ENCODE measurements at places on chromosomes 12 and 14. TPM values are rescaled to one million over a fixed set of nuclear protein-coding genes. Genes with fewer than 3 reads are reported as not detected.

HOXC5 gene
- total RNA-seq: under 0.01 TPM

BICDL1 gene
- 0.38 TPM for total RNA-seq

ERBB3 gene
- total RNA-seq: 0.38 TPM

DICER1 gene
- total RNA-seq: 24.0 TPM

KRT74 gene
- total RNA-seq: not detected

AICDA gene
- total RNA-seq: not detected

RBMS2 gene
- total RNA-seq: 13.0 TPM

TEX52 gene
- total RNA-seq: not detected

MAP1LC3B2 gene
- total RNA-seq: 0.28 TPM

SUPT16H gene
- 143 TPM for total RNA-seq

SMIM41 gene
- total RNA-seq: not detected

MLH3 gene
- total RNA-seq: 39.2 TPM

EML5 gene
- under 0.01 TPM for total RNA-seq

UNC119B gene
- total RNA-seq: 27.0 TPM

ZFHX2 gene
- under 0.01 TPM for total RNA-seq

CTSG gene
- total RNA-seq: not detected

CRIP1 gene
- total RNA-seq: 5.4 TPM

KRT81 gene
- 0.96 TPM for total RNA-seq

LRFN5 gene
- 0.19 TPM for total RNA-seq

POC1B gene
- 11.5 TPM for total RNA-seq

PROX2 gene
- total RNA-seq: not detected

SLC38A1 gene
- total RNA-seq: 33.5 TPM

ACVRL1 gene
- 35.1 TPM for total RNA-seq

TAS2R43 gene
- total RNA-seq: 0.19 TPM

MYO1A gene
- total RNA-seq: under 0.01 TPM

TESPA1 gene
- total RNA-seq: not detected

ADAM20 gene
- total RNA-seq: 0.38 TPM

VDR gene
- total RNA-seq: 3.8 TPM

TTC9 gene
- under 0.01 TPM for total RNA-seq

PRB2 gene
- not detected for total RNA-seq

ENDOU gene
- not detected for total RNA-seq

FRMD6 gene
- total RNA-seq: 262 TPM

ARHGEF25 gene
- 27.1 TPM for total RNA-seq

ITGB7 gene
- 0.56 TPM for total RNA-seq

DPF3 gene
- 6.1 TPM for total RNA-seq

FNTB gene
- 15.1 TPM for total RNA-seq

B3GNT4 gene
- total RNA-seq: under 0.01 TPM

KCNK13 gene
- total RNA-seq: 0.58 TPM
